Activated CD4-positive, alpha-beta T cell treated with anti-CD3 and anti-CD28 coated beads, Interleukin-2, amount 50 U/mL, for 1 hour (primary cell): ENCODE measurements at places on chromosomes 6 and 20.

GRCh38 chr20:40663991-40664880 lies 24.8 kb downstream of the MAFB start:
- DNase-seq: no peak

GRCh38 chr6:130843575-130844320 lies 16.5 kb downstream of the SMLR1 start:
- DNase-seq: no peak

GRCh38 chr20:43389211-43389610 lies 68.5 kb upstream of the SRSF6 start:
- no peak for DNase-seq

DNA sequence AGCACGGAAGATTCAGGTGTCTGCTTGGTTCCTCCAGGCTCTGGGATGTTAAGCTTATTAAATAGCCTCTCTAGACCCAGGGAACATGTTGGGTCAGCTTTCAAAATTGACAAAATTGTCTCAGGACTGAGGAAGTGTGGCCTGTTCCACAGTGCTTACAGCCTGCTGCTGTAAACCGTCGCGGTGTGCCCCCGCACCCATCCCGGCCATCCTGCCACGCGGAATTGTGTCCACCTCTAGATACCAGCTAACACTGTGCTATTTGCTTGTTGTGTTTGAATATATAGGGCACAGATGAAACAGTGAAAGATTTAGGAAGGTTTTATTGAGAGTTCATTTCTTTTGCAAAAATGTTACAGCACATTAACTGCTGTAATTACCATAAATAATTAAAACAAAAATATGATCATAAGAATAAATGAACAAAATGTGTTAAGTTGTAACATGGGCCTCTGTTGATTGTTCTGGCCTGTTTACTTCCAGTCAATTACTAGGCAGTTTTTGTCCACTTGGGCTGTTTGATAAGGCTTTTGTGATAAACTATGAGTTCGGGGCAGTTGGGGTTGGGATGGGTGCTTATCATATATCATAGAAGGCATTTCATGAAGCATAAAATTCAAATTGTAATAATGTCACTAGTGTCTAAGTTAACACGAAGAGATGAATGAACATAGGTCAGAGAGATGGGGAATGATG lies 77.4 kb downstream of the ARID1B start:
- DNase-seq: no peak

DNA sequence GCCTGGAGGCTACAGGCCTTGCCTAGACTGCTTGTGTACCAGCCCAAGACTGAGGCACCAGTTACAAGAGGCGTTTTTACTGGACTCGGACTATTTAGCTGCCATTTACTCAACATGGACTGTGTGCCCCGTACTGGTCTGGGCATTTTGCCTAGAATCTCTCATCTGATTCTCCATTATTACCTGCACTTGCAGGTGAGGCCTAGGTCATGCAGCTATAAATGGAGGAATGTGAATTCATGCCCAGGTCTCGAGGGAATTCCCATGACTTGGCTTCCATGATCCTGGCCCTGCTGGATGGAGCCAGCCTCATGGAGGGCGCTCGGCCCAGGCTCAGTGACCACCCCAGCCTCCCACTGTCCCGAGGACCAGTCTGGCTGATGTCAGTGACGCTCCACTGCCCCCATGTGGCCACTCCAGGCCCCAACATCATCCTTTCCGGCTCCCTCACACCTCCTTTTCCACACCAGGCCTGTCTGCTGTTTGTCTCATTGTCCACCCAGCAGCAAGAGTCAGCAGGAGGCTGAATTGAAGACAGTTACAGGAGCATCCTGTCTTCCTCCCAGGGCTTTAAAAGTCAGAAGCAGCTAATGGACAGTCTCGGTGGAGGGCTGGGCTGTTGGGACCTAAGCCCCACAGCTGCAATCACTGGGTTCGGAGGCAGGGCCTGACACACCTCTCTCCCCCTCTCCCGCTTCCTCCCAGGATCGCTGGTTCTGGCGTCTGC lies 8.7 kb downstream of the MMP24OS start:
- DNase-seq: peak; percentile 45

- no peak for DNase-seq
These were observed 30.5 kb downstream of the C6orf15 start for GRCh38 chr6:31081872-31082271.

- no peak for DNase-seq
These were observed 118.8 kb downstream of the RALGAPA2 start for GRCh38 chr20:20593447-20594170.

- DNase-seq: no peak
These were observed 12.3 kb downstream of the ITPA start for GRCh38 chr20:3221398-3222226.

- no peak for DNase-seq
These were observed 5.6 kb upstream of the UCKL1 start for GRCh38 chr20:63961664-63962425.

DNA sequence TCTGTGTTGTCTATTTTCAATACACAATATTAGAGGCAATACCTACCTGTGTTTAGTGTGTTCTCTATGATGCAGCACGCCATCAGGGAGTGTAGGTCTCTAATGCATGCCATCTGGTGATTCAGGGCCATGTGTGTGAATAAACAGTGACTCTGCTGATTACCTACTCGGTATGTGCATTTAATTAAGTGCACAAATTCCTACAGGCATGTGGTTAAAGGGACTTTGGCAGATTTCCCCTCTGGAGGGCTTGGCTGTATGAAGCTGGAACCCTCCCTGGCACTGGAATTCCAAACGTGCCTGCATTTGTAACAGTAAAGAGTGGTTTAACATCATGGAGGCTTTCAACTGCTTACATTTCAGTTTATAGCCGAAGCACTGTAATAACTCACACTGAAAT lies 401.5 kb upstream of the SASH1 start:
- no peak for DNase-seq

GRCh38 chr20:32589256-32589655 lies 4.1 kb upstream of the NOL4L start:
- DNase-seq: no peak

- DNase-seq: no peak
These were observed 790.2 kb downstream of the DHX35 start for GRCh38 chr20:39752262-39752876.

DNA sequence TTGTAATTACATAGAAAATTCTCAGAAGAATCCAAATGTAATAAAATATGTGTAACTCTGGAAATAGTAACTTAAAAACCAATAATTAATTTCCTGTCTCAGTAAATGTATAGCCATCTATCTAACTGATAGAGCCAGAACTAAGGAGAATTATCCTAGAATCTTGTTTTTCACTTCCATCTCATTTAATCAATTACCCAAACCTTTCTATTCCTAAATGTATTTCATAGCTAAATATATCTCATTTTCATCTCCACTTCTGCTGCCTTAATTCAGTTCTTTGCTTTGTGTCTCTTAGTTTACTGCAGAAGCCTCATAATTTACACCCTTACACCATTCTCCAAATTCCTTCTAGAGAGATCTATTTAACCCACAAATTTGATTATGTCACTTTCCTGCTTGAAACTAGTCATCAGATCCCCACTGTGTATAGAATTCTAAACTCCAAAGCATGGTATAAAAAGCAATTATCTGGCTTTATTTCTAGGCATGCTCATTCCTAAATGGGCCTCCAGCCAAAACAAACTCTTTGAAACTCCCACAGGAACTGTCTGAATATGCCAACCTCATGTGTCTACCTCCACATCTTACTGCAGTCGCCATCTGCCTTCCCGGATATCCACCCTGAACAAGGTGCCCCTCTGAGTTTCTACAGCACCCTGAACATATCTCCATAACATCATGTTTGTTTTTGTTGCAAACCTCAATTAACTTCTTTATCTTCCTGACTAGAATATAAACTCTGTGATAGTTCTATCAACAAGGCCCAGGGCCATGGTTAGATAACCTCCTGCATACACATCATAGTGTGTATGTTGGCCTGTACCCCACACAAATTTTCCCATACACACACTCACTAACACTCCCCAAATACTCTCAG lies 70.5 kb upstream of the ADTRP start:
- DNase-seq: no peak

- no peak for DNase-seq
These were observed 4.1 kb upstream of the ZKSCAN8 start for GRCh38 chr6:28137505-28137981.

- no peak for DNase-seq
These were observed 22.4 kb downstream of the C20orf173 start for GRCh38 chr20:35506872-35507638.

- no peak for DNase-seq
These were observed 85.3 kb downstream of the ASXL1 start for GRCh38 chr20:32443386-32443974.

DNA sequence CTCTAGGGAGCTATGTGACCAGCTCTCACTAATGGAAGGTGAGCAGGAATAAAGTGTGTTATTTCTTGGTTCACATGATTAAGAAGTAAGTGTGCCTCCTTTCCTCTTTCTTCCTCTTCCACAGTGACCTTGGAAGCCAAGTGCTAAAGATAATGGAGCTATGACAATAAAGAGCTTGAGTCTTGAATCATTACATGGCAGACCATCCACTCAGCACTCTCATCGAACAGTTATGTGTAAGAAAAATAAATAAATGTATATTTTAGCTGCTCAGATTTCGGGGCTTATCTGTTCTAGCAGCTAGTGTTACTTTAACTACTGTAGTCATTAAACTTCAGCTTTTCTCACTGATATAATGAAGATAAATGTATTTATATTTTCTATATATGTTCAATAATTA lies 72.9 kb downstream of the HDGFL1 start:
- no peak for DNase-seq

DNA sequence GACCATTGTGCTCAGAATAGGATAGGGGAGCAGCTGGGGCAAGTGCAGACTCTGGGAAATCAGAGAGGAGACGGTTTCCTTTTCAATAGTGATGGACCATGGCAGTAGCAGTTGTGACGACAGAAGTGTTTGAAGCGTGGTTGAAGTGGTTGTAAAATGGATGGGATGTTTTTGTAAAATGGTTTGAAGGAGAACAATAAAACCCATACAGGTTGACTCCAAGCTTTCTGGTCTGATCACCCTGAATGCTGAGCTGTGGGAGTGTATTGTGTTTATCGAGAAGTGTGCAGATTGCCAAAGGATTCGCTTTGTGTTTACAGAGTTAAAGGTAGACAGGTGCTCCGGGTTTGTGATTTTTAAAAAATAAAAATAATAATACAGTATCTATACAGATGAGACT lies 255.2 kb upstream of the SULF2 start:
- DNase-seq: no peak

GRCh38 chr6:34610819-34611477 lies 54.8 kb upstream of the SPDEF start:
- no peak for DNase-seq

- no peak for DNase-seq
These were observed 214.0 kb downstream of the WDR27 start for GRCh38 chr6:169487579-169488436.
